ENCODE measurements at places on chromosomes 2 and 18.

DNA sequence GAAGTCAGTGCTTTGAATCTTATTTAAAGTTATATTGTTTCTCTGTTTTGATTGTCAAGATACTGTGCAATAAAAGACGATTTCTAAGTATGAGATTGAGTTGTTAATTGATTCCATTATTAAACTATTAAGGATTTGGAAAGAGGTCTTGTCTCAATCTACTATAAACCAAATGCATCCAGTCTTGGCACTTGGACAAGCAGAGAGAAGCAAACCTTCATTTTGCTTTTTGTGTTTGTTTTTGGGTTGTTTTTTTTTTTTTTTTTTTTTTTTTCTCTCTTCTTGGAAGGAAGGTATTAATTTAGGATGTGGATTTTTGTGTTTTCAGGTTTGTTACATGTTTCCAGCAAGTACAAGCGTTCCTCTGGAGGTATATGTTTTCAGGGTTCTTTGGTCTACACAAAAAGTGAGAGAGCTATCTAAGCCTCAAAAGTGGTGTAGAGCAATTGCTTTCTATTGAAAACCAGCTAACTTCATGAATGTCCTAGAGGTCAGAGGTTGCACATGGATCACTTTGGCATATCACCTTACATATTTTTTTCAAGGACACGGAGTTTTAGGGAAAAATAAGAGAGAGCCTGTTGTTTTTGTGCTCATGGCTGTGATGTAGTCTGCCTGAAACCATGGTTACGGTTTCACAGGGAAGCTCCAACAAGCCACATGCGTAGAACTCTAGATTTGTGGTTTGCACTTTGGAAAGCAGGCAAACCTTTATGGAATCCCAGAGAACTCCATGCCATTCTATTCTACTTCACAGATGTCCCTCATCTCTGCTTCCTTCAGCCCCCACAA, 1.8 kb downstream of the PRKCE start:
- H3K27ac ChIP-seq = peak overlapping the region; percentile 83
- no peaks in the 10 kb centered on the region for H3K27me3 ChIP-seq
- H3K4me3 ChIP-seq = peak overlapping the region; percentile 95
- peaks cover 13% of the 10 kb centered on the region for H3K4me1 ChIP-seq
- DNase-seq = peak; percentile 51
- H3K36me3 ChIP-seq = no peaks in the 10 kb centered on the region

DNA sequence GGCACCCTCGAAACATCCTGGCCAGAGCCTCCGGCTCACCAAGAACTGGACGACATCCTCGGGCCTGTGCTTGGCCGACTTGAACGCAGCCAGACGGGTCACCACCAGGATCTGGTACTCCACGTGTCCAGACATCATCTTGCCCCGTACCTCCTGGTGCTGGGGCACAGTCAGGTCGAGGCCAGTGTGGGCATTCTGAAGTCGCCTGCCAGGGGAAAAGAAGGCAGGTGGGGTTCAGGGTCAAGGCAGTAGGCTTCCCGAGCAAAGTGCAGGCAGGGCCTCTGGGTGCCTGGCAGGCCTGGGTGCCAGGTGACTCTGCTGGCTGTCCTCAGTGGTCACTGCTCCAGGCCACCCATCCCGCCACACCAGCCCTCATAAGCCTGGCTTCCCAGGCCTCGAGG, 5.6 kb downstream of the HS1BP3 start:
- no peak for DNase-seq
- H3K4me3 ChIP-seq = no peak overlapping the region
- H3K36me3 ChIP-seq = no peaks in the 10 kb centered on the region
- H3K27ac ChIP-seq = no peak overlapping the region

DNA sequence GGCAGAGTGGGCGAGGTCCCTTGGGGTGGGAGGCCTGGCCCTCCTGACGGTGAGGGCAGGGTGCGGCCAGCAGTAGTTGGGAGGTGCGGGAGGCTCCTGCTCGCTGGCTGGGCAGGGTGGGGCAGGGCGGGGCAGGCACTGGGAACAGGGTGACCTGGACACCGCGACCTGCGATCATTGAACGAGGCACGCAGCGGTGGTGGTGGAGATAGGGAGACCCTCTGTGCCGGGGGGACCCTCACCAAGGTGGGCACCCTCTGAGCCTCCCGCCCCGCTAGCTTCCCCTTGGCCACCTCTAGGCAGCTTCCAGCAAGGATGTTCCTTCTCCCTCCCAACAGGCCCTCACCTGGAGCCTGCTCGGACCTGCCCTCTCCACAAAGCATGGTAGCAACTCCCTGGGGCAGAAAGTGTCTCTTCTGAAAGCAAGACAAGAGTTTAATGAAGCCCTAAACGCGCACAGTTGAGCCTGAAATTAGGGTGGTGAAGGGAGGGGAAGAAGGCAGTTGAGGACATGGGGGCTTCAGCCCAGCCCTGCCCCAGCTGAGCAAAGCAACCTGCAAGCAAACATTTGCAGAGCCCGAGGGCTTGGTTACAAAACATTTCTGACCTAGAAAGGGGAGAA, 15.4 kb upstream of the FOSL2 start:
- no peak overlapping the region for H3K4me3 ChIP-seq
- H3K4me1 ChIP-seq = no peaks in the 10 kb centered on the region
- H3K27me3 ChIP-seq = no peaks in the 10 kb centered on the region
- DNase-seq = no peak
- H3K27ac ChIP-seq = no peak overlapping the region

GRCh38 chr2:44920751-44921150, 20.8 kb upstream of the SIX3 start:
- H3K27ac ChIP-seq = no peak overlapping the region
- H3K27me3 ChIP-seq = peaks cover 62% of the 10 kb centered on the region
- H3K4me3 ChIP-seq = no peak overlapping the region
- no peak for DNase-seq

DNA sequence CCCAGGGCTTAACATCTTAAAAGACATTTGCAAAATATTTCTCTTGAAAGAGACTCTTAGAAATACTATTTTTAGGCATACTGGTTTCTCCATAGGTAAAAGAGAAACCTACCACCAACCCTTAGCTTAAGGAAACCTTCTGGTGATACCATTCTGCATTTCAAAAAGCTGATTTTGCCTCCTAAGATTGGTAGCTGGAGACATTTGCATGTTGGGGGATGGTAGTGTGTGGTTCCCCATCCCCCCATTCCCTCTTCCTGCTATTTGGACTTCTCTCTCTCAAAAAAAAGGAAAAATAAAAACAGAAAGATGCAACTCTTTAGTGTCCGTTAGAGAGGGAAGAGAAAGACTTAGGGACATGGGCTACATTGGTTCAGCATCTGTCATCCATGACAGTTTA, 4.2 kb downstream of the LRRTM1 start:
- peaks cover 39% of the 10 kb centered on the region for H3K27me3 ChIP-seq
- H3K4me1 ChIP-seq = no peaks in the 10 kb centered on the region
- H3K27ac ChIP-seq = no peak overlapping the region
- no peak overlapping the region for H3K4me3 ChIP-seq

DNA sequence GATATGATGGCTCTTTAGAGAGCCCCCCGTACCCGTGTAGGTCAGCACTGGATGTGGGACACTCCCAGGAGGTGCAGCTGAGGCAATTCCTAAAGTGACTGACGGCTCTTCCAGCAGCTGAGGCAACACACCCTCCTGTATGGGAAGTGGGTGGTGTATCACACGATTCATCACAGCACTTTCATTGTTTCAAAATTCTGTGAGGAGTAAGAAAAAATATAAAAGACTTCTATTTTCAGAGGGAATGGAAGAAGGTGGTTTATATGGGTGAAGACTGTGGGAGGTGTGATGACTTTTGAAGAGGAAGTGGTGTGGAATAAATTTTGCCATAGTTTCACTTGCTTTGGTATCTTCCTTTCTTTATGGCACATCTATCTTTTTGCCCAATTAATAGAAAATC, 22.3 kb downstream of the QPCT start:
- DNase-seq = no peak
- H3K27ac ChIP-seq = no peak overlapping the region
- peaks cover 11% of the 10 kb centered on the region for H3K4me1 ChIP-seq
- no peaks in the 10 kb centered on the region for H3K36me3 ChIP-seq
- H3K27me3 ChIP-seq = no peaks in the 10 kb centered on the region

- H3K27me3 ChIP-seq = no peaks in the 10 kb centered on the region
- H3K36me3 ChIP-seq = no peaks in the 10 kb centered on the region
- DNase-seq = peak; percentile 67
- H3K4me1 ChIP-seq = peaks cover 8% of the 10 kb centered on the region
Observed at GRCh38 chr2:215970425-215970824, 42.9 kb downstream of the MREG start.

GRCh38 chr2:241762933-241763369, 13.7 kb upstream of the GAL3ST2 start:
- H3K36me3 ChIP-seq = peaks cover 10% of the 10 kb centered on the region
- no peak overlapping the region for H3K4me3 ChIP-seq
- H3K27me3 ChIP-seq = no peaks in the 10 kb centered on the region

DNA sequence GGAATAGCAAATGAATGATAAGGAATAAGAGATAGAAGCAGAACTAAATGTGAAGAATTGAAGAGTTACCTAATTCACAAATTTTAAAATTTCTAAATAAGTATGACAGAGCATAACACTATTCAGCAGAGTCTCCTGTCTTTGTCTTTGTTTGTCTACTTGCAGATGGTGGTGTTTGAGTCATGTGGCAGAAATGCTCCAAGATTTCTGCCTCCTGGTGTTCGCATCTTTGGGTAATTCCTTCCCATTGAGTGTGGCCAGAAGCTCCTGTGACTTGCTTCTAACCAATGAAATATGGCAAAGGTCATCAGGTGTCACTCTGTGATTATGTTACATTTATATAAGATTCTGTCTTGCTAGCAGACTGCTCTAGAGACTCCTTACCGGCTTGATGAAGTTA, 45.6 kb upstream of the GALNT3 start:
- no peak overlapping the region for H3K4me3 ChIP-seq
- H3K27ac ChIP-seq = no peak overlapping the region
- H3K4me1 ChIP-seq = peaks cover 14% of the 10 kb centered on the region
- DNase-seq = peak; percentile 56
- H3K27me3 ChIP-seq = no peaks in the 10 kb centered on the region

DNA sequence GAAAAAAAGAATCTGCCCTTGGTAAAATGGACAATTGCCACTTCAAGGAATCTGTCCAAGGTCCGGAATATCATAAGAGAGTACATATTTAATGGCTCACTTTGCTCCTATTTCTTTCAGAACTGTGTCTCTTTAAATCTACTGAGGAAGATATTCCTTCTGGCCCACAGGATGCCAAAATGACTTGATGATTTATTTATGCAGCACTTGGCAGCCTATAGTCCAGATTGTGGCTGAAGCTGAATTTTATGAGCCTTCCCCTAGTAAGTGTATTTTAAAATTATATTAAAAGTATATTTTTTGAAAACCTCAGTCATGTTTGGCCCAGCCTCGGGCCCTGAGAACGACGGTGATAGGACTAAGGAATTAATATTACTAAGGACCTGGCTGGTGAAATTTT, 465.1 kb upstream of the HNRNPA3 start:
- H3K36me3 ChIP-seq = no peaks in the 10 kb centered on the region
- H3K27ac ChIP-seq = no peak overlapping the region
- no peak overlapping the region for H3K4me3 ChIP-seq
- no peaks in the 10 kb centered on the region for H3K27me3 ChIP-seq
- no peak for DNase-seq
- no peaks in the 10 kb centered on the region for H3K4me1 ChIP-seq

GRCh38 chr2:120597595-120598193, 138.0 kb upstream of the GLI2 start:
- peak overlapping the region; percentile 88 for H3K27ac ChIP-seq
- H3K27me3 ChIP-seq = no peaks in the 10 kb centered on the region
- DNase-seq = no peak
- H3K36me3 ChIP-seq = no peaks in the 10 kb centered on the region

DNA sequence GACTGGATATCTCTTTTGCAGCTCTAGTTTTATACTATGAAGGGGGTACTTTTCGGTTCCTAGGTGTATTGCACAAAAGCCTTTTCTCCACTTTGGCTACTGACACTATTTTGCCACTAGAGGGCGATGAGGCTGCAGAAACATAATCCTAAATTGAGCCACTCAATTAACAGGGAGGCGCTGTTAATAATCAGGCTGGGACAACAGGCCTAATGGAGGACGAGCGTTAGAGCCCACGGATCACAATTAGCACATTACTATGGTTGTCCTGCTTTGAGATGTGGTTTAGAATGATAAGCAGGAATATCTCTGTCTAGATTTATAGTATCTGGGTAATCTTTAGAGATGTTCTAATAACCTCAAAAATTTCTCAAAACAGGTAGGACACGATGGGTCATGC, 62.2 kb upstream of the PMAIP1 start:
- DNase-seq = peak; percentile 75
- H3K27me3 ChIP-seq = no peaks in the 10 kb centered on the region
- 0 out of 2 replicates have a peak, but pooled peaks cover 5% of the 10 kb centered on the region for H3K4me1 ChIP-seq
- no peak overlapping the region for H3K27ac ChIP-seq

DNA sequence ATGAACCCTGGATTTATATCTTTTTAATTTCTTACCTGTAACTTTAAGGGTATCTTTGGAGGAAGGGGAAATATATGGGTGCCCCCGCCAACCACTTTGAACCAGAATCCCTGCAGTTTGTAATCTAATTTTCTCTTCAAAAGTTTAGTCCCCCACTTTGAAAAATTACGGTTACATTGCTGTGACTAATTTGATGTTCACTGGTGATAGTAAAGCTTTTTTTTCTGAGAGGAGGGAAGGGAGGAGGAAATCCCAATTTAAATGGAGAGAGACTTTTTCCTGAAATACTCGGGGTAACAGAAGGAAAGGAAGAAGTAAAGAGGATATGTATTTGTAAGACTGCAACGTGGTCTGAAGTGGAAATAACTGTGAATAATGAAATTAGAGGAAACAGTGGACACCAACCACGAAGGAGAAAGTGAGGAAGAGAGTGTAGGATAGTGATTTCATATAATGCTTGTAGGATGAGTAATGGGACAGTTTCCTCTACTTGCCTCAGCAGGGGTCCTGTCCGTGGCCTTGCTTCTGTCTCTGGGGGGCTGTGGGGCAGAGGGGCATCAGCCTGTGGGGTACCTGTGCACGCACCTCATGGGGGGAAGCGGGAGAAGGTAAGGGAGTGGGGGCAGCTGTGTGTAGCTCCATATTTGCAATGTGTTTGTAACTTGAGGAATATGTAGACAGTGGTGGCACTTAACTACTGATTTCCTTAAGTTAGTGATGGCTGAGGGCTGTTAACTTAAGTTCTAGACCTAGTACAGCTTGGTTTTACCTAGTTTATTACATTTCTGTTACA, 161.1 kb downstream of the LTBP1 start:
- peaks cover 35% of the 10 kb centered on the region for H3K4me1 ChIP-seq
- H3K36me3 ChIP-seq = no peaks in the 10 kb centered on the region
- no peaks in the 10 kb centered on the region for H3K27me3 ChIP-seq
- H3K4me3 ChIP-seq = no peak overlapping the region
- peak overlapping the region; percentile 34 for H3K27ac ChIP-seq
- DNase-seq = peak; percentile 60

GRCh38 chr2:174020926-174021662, 55.9 kb upstream of the SP3 start:
- no peaks in the 10 kb centered on the region for H3K36me3 ChIP-seq
- DNase-seq = no peak
- H3K27me3 ChIP-seq = no peaks in the 10 kb centered on the region
- no peak overlapping the region for H3K4me3 ChIP-seq

- H3K27ac ChIP-seq = no peak overlapping the region
- H3K4me3 ChIP-seq = no peak overlapping the region
- peaks cover 4% of the 10 kb centered on the region for H3K4me1 ChIP-seq
- no peaks in the 10 kb centered on the region for H3K27me3 ChIP-seq
- DNase-seq = peak; percentile 44
Observed at GRCh38 chr2:165281387-165281786, 42.2 kb downstream of the SCN2A start.

GRCh38 chr18:11437046-11437445, 172.3 kb upstream of the SLC35G4 start:
- peaks cover 19% of the 10 kb centered on the region for H3K27me3 ChIP-seq
- no peak for DNase-seq
- H3K4me1 ChIP-seq = no peaks in the 10 kb centered on the region
- H3K27ac ChIP-seq = no peak overlapping the region
- no peak overlapping the region for H3K4me3 ChIP-seq

Data from GM23248 (cell line).